ENCODE measurements at places on chromosomes 12 and 14.

- no peak for DNase-seq
Observed at GRCh38 chr12:132160601-132161035, 16.4 kb downstream of the NOC4L start.

DNA sequence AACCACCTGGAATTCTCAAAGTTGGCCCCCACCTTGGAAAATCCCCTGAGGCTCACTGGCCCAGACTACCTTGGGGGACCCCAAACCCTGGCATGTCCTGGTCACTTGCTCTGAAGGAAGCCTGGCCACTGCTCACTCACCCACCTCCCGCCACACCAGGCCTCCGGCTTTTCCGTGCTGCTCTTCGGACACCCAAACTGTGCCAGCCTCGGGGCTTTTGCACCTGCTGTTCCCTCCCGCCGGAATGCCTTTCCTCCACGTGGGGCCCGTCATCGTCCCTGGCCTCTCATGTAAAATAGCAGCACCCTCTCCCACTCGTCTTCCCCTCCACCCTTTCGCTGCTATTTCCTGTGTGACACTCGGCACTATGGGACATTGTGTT lies 87.2 kb upstream of the NCOR2 start:
- no peak for DNase-seq

DNA sequence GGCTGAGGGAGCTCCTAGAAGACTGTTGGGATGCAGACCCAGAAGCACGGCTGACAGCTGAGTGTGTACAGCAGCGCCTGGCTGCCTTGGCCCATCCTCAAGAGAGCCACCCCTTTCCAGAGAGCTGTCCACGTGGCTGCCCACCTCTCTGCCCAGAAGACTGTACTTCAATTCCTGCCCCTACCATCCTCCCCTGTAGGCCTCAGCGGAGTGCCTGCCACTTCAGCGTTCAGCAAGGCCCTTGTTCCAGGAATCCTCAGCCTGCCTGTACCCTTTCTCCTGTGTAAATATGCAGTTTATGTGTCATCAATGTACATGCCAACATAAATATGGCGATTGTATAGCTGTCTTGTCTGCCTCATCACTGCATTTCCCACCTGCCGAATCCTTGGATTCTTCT lies 7.5 kb downstream of the AMHR2 start:
- no peak for DNase-seq

- DNase-seq, result no peak
Observed at GRCh38 chr12:28582672-28583376, 392.6 kb downstream of the CCDC91 start.

- DNase-seq, result no peak
Observed at GRCh38 chr14:85471744-85472143, 58.2 kb upstream of the FLRT2 start.

DNA sequence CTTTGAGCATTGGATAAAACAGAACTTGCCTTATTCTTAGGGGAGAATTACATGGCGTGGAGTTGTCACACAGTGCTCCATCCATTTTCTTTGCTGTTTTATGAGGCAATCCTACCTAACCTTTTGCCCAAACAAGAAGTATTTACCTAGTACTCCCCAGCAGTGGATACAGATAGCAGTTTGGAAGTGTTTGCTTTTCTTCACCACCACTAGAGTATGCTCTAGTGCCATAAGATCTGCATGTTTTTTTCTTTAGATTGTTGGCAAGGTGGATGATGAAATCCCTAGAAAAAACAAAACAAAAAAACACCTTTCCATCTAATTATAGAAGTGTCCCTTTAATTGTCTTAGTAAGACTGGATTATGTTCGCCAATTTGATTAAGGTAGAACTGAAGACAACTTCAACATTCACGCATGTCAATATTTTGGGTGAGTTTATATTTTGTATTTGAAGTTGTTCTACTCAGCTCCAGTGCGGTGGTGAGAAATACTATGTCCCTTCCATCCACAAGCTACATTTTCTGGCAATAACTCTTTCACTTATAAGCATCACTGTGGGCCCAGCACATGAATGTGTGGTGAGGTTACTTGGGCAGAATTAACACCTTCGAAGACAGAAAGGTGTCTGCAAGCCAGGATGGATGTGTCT lies 23.6 kb upstream of the TMEM260 start:
- no peak for DNase-seq

GRCh38 chr14:45246691-45247090 lies 6.3 kb downstream of the MIS18BP1 start:
- DNase-seq, result no peak

GRCh38 chr12:92136026-92136730 lies 9.5 kb downstream of the BTG1 start:
- DNase-seq, result no peak

- no peak for DNase-seq
Observed at GRCh38 chr14:35504260-35504659, 29.7 kb upstream of the INSM2 start.

DNA sequence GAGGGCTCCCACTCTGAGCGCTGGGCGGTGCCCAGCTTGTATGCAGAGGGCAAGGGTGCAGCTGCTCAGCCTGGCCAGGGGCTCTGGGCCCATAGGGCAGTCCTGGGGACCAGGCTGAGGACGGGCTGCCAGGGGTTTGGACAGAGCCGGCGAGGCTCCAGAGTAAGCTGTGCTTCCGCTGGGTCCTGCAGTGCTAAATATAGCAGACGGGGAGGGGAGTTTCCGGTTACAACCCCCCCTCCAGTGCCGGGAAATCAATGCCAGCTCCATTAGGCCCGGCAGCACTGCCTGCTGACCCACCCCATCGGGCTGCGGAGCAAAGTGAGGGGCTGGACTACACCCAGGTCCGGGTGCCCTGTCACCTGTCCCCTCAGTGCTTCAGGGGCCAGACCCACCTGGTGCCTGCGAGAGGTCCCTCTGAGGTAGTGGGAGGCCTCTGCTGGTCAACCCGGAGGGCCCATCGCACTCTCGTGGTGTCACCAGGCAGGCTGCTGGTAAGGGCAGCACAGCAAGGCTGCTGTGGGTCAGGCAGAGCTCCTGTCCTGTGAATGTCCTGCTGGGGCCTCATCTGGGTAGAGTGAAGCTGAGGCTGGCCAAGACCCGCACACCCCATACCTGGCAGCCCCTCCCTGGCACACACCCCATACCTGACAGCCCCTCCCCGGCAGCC lies 2.6 kb upstream of the JAG2 start:
- no peak for DNase-seq

GRCh38 chr14:98633380-98633779 lies 638.6 kb downstream of the BCL11B start:
- DNase-seq, result no peak

- no peak for DNase-seq
Observed at GRCh38 chr14:102317564-102318248, 1.8 kb upstream of the ZNF839 start.

- no peak for DNase-seq
Observed at GRCh38 chr12:49832836-49833421, 4.7 kb upstream of the NCKAP5L start.

DNA sequence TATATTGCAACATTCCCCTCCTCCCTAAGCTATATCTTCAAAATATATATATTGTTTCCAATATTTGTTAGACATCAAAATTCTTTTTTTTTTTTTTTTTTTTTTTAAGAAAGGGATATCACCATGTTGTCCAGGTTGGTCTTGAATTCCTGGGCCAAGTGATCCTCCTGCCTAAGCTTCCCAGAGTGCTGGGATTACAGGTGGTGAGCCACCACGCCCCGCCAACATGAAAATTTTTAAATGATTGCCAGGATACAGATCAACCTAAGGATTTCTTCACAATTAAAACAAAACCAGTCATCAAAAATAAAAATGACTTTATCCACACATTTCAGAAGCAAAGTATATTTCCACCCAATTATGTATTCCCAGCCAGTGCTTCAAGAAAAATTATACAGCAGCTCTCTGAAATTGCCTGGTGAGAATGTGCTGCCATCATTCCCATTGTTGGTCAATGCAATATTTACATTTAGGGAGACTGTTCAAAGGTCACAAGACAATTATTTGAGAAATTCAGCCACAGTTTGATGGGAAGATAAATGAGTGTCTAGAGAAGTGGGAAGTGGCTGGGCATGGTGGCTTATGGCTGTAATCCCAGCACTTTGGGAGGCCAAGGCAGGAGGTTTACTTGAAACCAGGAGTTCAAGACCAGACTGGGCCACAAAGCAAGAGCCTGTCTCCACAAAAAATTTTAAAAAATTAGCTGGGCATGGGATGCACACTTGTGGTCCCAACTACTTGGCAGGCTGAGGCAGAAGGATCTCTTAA lies 141.7 kb upstream of the AMIGO2 start:
- DNase-seq, result no peak

GRCh38 chr14:103549361-103550311 lies 12.8 kb downstream of the BAG5 start:
- no peak for DNase-seq

GRCh38 chr14:60309867-60310552 lies 61.0 kb downstream of the PPM1A start:
- DNase-seq, result no peak

GRCh38 chr12:44358636-44359035 lies 517.5 kb downstream of the NELL2 start:
- DNase-seq, result no peak

GRCh38 chr12:20369305-20370013 lies 1.1 kb downstream of the PDE3A start:
- peak; percentile 27 for DNase-seq

DNA sequence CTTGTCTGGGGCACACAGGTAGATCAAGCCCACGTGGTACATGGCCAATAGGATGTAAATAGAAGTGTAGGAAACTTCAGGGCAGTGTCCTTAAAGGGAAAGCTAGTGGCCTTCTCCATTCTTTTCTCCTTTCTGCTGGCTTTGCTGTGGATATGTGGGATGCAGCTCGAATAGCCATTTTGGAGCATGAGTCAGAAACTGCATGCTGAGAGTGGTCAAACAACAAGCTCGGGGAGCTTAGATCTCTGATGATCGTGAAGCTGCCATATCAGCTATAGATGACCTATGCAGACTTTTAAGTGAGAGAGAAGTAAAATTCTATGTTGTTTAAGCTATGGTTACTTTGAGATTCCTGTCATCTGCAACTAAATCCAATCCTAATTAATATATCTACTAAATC lies 241.3 kb upstream of the DAAM1 start:
- no peak for DNase-seq

DNA sequence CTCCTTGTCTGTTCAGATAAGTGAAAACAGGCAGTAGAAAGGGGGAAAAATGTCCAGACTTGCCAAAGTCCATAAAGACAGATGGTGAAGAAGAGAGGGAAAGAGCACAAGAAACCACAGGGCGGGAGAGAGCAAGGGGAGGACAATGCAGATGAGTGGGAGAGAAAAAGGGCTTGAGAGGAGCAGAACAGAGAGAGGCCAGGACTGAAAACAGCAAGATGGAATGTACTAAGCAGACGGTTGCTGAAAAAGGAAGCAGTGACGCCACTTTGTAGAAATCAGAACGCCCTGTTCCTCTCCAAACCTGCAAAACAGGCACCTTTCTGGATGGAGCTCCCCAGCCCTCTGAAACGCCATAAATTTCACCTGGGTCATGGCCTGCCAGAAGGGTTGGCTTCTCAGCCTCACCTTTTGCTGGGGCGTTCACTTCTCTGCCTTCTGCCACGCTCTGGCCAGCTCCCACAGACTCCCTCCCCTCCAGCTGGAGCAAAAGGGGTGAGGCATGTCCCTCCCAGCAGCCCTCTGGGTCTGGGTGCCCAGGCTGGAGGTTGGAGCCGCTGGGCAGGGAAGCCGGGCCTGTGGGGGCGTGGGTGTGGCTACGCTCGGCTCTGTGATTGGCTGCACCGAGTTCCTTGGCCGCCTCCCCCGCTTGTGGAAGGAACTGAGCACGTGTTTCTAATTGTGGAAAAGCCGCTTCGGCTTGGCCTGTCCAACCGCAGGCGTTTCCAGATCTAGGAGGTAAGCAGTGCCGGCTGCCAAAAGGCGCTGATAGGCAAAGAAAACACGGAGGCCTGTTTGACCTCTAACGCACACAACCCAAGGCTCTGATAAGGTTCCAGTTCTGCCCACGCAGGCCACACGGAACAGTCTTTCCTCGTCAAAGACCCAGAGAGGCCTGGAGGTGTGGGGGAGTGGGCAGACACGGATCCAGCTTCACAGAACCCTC lies 29.3 kb downstream of the SLC7A8 start:
- DNase-seq, result peak; percentile 71

DNA sequence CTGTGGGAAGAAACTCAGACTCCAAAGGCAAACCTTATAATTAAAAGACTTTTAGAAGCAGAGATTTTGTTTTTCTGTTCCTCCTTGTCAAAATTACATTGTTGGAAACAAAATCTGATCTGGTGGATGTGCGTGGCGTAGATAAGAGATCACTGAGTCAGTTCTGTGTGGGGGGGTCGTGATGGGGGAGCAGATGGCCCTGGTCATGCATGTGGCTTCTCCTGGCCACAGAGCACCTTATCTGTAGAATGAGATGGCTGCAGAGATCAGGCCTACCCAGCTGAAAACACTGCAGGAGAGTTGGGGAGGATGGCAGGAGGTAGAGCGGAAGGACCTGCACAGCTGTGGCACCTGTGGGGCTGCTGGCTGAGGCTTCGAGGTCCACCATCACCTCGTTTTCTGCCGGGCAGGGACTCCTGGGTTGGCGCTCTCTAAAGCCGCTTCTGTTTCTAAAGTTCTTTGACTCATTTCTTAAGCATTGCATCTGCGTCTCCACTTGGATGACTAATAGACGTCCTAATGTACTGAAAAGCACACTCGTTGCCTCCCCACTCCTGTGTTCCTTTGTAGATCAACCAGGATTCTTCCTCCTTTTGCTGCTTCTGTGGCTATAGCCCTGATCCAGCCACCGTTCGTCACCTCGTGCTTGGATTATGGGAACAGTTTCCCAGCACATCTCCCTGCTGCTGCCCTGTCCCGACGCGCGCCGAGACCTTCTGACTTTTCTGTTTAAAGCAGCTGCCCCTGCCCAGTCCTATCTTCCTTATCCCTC lies 93.4 kb downstream of the TSPAN9 start:
- no peak for DNase-seq

- no peak for DNase-seq
Observed at GRCh38 chr12:129076441-129077320, 223.4 kb downstream of the GLT1D1 start.

GRCh38 chr12:94916663-94917062 lies 86.8 kb downstream of the NDUFA12 start:
- DNase-seq, result no peak

All from omental fat pad (tissue), 4 donors.